Gastrocnemius medialis (tissue), 4 donors: ENCODE measurements at places on chromosomes 4 and X. TPM values are rescaled to one million over a fixed set of nuclear protein-coding genes. Genes with fewer than 3 reads are reported as not detected.

GRCh38 chr4:39043058-39043860, 11.1 kb upstream of the TMEM156 start:
- peak overlapping the region; percentile 68 for H3K27ac ChIP-seq
- DNase-seq: no peak
- peaks cover 6% of the 10 kb centered on the region for H3K4me1 ChIP-seq
- no peaks in the 10 kb centered on the region for H3K36me3 ChIP-seq

DNA sequence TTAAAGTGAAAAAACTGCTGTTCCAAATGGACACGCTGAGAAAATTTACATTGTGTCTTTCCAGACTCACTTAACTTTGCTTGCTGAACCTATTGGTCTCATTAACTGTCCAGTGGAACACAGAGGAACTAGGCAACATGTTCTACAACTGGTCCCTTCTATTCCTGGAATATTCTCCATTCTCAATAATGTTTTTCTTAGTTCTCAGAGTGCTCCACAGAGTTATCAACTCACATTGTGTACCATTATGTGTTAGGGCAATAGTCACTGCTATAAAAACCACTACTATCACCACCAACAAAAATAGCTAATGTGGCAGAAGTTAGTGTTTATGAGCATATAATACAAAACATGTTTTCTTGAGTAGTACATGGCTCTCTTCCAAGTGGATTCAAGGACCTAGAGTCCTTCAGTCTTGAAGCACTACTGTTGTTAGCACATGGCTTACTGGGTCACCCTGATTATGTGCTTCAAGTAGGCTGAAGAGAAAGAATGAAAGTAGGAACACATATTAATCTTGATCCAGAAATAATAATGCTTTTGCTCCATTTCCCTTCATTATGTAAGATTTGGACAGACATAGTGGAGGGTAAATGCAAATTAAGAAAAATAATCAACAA, 865.3 kb upstream of the HS3ST1 start:
- no peaks in the 10 kb centered on the region for H3K4me1 ChIP-seq
- DNase-seq: no peak
- H3K27me3 ChIP-seq: no peaks in the 10 kb centered on the region
- no peak overlapping the region for H3K4me3 ChIP-seq
- no peak overlapping the region for H3K27ac ChIP-seq

GRCh38 chr4:105453550-105454205, 20.2 kb downstream of the PPA2 start:
- H3K36me3 ChIP-seq: no peaks in the 10 kb centered on the region
- H3K4me3 ChIP-seq: no peak overlapping the region
- no peaks in the 10 kb centered on the region for H3K27me3 ChIP-seq
- no peak for DNase-seq
- H3K27ac ChIP-seq: no peak overlapping the region

DNA sequence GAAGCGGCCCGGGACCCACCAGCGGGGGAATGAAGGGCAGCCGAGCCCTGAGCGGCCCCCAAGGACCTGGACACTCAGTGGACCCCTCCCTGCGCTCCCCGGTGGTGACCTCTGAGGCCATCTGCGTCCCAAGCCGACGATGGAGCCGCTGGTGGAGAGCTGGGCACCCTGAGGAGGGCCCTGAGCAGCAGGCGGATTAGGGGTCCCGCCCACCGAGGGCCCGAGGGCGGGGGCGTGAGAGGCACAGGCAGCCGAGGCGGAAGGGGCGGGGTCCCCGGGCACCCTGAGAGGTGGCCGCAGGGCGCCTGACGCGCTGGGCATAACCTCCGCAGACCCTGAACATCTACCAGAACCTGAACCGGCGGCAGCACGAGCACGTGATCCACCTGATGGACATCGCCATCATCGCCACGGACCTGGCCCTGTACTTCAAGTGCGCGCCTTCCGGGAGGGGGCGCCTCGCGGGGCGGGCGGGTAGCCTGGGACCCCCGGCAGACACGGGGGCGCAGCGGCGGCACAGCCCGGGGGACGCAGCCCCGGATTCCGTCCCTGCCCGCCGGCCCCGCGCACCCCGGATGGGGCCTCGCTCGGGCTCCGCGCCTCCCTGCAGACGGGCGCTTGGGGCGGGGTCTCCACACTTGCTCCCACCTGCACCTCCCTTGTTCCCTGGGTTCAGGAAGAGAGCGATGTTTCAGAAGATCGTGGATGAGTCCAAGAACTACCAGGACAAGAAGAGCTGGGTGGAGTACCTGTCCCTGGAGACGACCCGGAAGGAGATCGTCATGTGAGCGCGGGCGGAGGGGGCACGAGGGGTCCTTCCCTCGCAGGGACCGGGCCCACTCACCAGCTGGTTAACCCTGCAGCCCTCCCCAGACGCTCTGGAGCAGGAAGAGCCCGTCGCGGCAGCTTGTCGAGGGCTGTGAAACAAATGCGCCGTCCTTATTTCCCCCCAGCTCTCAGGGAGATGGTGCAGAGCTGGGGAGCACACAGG, 10.3 kb downstream of the ATP5ME start:
- peaks cover 47% of the 10 kb centered on the region for H3K27me3 ChIP-seq
- H3K36me3 ChIP-seq: no peaks in the 10 kb centered on the region
- H3K4me1 ChIP-seq: peaks cover 4% of the 10 kb centered on the region
- DNase-seq: peak; percentile 7
- H3K27ac ChIP-seq: no peak overlapping the region
- peak overlapping the region; percentile 38 for H3K4me3 ChIP-seq

GRCh38 chrX:1661048-1661921, 46.4 kb downstream of the ASMT start:
- no peak for DNase-seq
- no peaks in the 10 kb centered on the region for H3K4me1 ChIP-seq
- H3K27ac ChIP-seq: no peak overlapping the region
- no peaks in the 10 kb centered on the region for H3K27me3 ChIP-seq

- H3K27ac ChIP-seq: no peak overlapping the region
- H3K27me3 ChIP-seq: no peaks in the 10 kb centered on the region
- no peaks in the 10 kb centered on the region for H3K4me1 ChIP-seq
- no peak for DNase-seq
- no peak overlapping the region for H3K4me3 ChIP-seq
- no peaks in the 10 kb centered on the region for H3K36me3 ChIP-seq
Measured at GRCh38 chr4:36385951-36386571, 104.6 kb downstream of the DTHD1 start.

DNA sequence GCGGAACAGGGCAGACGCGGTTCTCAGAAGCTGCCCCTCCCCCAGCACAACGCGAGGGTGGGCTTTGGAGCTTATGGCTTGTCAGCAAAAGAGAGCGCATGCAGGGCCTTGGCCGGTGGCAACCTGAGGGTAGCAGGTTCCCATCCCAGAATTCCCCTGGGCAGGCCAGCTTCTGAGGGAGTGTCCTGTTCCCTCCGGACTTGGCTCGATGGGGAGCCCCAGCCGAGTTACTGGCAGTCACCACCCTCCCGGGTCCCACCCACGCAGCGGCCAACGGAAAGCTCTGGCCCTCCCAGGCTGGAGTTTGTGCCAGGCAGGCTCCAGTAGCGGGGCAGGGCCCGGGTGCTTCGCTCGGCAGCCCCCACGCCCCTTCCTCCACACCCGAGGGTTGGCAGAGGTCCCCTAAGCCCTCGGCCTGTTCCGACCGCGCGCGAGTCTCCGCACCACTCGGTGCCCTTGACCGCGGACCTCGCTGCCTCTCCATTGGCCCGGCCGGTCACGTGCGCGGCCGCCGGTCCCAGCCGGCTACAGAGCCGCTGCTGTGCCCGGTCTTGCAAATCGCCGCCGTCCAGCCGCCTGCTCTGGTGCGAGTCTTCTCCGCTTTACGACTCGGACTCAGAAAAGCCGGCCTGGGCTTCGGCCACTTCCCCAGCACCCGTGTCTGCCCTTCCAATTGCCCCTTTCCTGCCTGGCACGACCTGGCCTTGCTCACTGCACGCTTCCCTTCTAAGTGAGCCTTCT, 20.9 kb upstream of the MTM1 start:
- H3K36me3 ChIP-seq: no peaks in the 10 kb centered on the region
- H3K4me1 ChIP-seq: no peaks in the 10 kb centered on the region
- H3K27me3 ChIP-seq: no peaks in the 10 kb centered on the region
- H3K27ac ChIP-seq: peak overlapping the region; percentile 82

- H3K27ac ChIP-seq: no peak overlapping the region
- H3K4me3 ChIP-seq: no peak overlapping the region
- H3K36me3 ChIP-seq: no peaks in the 10 kb centered on the region
- no peaks in the 10 kb centered on the region for H3K27me3 ChIP-seq
Measured at GRCh38 chr4:170198747-170199146, 109.0 kb upstream of the AADAT start.

- no peak overlapping the region for H3K27ac ChIP-seq
- DNase-seq: no peak
- no peaks in the 10 kb centered on the region for H3K36me3 ChIP-seq
- no peaks in the 10 kb centered on the region for H3K4me1 ChIP-seq
- H3K27me3 ChIP-seq: no peaks in the 10 kb centered on the region
Measured at GRCh38 chrX:151982222-151982621, 7.7 kb upstream of the GABRE start.

DNA sequence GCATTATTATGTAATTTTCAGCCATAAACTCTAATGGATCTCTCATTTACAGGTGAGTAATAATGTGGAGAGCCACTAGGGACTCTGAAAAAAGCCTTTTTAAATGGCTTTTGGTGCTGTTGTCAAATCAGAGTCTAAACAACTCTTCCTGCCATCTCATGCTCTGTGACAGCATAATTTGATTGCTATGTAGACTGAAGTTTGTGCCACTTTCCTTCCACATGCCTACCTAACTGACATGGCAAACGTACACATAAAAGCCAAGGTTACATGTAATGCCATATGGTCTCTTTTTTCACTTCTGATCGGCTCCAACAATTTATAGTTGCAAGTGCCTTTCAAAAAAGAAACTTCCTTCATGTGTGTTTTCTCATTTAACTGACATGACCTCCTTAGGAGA, 94.3 kb downstream of the SH2D1A start:
- H3K36me3 ChIP-seq: no peaks in the 10 kb centered on the region
- H3K27me3 ChIP-seq: no peaks in the 10 kb centered on the region
- no peak overlapping the region for H3K27ac ChIP-seq

DNA sequence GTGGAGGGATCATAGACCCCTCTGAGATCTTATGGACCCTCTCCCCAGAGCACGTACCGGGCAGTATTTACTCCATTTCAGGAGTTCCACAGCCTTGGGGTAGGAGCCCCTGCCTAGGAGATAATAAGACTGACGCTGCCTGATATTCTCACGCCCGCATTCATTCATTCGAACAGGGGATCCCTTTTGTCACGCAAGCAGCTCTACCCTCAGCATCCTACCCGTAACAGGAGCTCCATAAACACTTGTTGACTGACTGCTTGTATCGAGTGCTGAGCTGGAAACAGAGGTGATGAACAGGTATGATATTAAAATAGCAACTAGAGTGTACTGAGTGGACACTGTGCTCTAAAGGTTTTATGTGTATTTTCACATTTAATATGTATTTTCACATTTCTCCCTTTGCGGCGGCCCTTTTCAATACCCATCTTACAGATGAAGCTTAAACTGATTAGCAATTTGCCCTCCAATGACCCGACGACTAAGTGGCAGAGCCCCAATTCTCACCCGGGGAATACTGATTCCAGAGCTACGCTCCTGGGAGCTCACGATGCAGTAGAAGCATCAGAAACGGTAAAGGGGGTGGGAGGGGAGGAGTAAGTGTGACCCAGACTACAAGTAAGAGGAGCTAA, 888 bp downstream of the RAB28 start:
- H3K27me3 ChIP-seq: no peaks in the 10 kb centered on the region
- H3K27ac ChIP-seq: peak overlapping the region; percentile 92
- DNase-seq: no peak
- H3K4me3 ChIP-seq: peak overlapping the region; percentile 83

- H3K27ac ChIP-seq: peak overlapping the region; percentile 94
- H3K27me3 ChIP-seq: no peaks in the 10 kb centered on the region
- no peak overlapping the region for H3K4me3 ChIP-seq
- peaks cover 38% of the 10 kb centered on the region for H3K4me1 ChIP-seq
- peak; percentile 37 for DNase-seq
Measured at GRCh38 chr4:41532882-41533281, 5.1 kb upstream of the LIMCH1 start.

- no peak overlapping the region for H3K4me3 ChIP-seq
- no peaks in the 10 kb centered on the region for H3K27me3 ChIP-seq
- no peaks in the 10 kb centered on the region for H3K4me1 ChIP-seq
- no peak for DNase-seq
Measured at GRCh38 chr4:69894186-69894585, 34.2 kb upstream of the SULT1E1 start.

DNA sequence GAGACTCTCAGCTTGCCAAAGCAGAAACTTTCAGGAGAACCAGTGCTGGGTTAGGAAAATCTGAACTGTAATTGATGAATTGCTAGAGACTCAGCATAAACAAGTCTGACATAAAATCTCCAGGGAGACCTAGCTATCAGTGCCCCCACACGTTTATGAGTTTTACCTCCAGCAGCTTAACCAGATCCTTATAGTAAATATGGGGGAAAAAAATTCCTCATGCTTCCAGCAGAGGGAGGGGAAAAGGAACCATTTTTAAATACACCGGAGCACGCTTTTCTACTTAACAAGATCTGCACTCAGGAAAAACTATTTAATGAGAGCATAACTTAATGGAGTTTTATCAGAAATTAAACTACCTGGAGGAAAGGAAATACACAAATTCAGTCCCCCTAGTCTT, 1040.7 kb upstream of the INTU start:
- no peak overlapping the region for H3K4me3 ChIP-seq
- H3K27me3 ChIP-seq: no peaks in the 10 kb centered on the region
- no peak for DNase-seq
- H3K27ac ChIP-seq: no peak overlapping the region
- H3K36me3 ChIP-seq: no peaks in the 10 kb centered on the region

- no peak for DNase-seq
- H3K36me3 ChIP-seq: no peaks in the 10 kb centered on the region
- H3K27ac ChIP-seq: no peak overlapping the region
- no peaks in the 10 kb centered on the region for H3K27me3 ChIP-seq
- H3K4me1 ChIP-seq: no peaks in the 10 kb centered on the region
Measured at GRCh38 chrX:132774010-132774714, 184.3 kb downstream of the HS6ST2 start.

- no peak overlapping the region for H3K27ac ChIP-seq
- H3K4me3 ChIP-seq: no peak overlapping the region
- H3K4me1 ChIP-seq: no peaks in the 10 kb centered on the region
- H3K27me3 ChIP-seq: no peaks in the 10 kb centered on the region
Measured at GRCh38 chr4:155929833-155930232, 23.8 kb downstream of the CTSO start.

GRCh38 chr4:152785639-152786615, 6.2 kb downstream of the ARFIP1 start:
- no peak overlapping the region for H3K27ac ChIP-seq
- H3K36me3 ChIP-seq: no peaks in the 10 kb centered on the region
- DNase-seq: no peak
- peaks cover 37% of the 10 kb centered on the region for H3K4me1 ChIP-seq
- H3K4me3 ChIP-seq: no peak overlapping the region

NAT8L gene
- total RNA-seq: 1.9 TPM

LEF1 gene
- 0.33 TPM for total RNA-seq

DAPP1 gene
- total RNA-seq: 0.98 TPM

ADH7 gene
- total RNA-seq: not detected

MCF2 gene
- not detected for total RNA-seq
